ENCODE measurements at places on chromosomes 2 and 18.
A peak's percentile ranks its signal among the peaks of the same experiment; 100 is the strongest.

GRCh38 chr2:159684796-159685195 is 27.5 kb upstream of the MARCHF7 start:
- DNase-seq = no peak

DNA sequence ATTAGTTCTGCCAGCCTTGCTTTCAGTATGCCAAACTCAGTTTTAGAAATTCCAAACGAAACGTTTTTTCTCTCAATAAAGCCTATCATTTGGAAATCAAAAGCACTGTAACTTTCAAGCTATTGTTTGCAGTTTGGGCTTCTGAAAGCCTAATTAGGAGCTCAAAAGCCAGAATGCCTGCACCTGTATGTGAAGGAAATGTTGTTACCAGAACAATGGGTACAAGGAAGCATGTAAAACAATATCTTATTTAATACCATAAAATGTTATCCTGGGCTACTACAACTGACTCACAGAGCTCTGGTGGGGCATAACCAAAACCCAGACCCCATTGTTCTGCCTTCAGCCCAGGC is 12.6 kb upstream of the GULP1 start:
- DNase-seq = no peak

DNA sequence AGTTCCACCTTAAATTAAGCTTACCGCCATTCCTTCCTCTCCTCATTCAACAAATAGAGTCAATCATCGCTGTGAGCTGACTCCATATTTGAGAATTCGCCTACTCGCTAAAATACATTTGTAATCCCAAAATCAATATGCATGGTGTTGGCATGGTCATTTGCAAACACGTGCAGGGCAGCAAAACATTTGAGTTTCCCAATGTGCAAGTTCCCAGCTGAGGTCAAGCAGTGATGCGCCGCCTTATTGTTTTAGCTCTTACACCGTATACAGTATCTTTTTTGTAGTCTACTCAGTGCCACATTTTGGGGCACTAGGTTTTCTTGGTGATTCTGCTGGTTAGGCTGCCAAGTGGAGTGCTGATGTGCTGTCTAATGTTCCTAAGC is 73.3 kb upstream of the MGAT4A start:
- no peak for DNase-seq

DNA sequence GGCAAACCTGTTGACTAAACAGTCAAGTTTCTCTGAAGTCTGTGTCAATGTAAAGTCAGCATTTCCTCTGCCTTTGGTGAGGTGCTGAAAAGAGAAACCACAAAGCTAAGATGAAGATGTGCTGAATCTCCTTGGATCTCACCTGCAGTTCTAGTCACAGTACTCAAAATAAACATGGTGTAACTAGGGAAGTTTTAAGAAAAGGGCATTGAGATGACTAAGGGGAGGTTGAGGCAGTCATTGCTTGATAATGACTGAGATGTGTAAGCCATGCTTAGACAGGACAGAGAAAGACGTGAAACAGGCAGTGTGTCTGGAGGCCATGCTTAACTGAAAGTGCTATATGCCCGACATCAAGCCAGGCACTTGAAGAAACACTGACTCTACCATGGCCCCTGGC is 1010.0 kb upstream of the CELF4 start:
- DNase-seq = peak; percentile 16

- no peak for DNase-seq
Measured at GRCh38 chr2:218999881-219000568, 6.8 kb upstream of the CRYBA2 start.

DNA sequence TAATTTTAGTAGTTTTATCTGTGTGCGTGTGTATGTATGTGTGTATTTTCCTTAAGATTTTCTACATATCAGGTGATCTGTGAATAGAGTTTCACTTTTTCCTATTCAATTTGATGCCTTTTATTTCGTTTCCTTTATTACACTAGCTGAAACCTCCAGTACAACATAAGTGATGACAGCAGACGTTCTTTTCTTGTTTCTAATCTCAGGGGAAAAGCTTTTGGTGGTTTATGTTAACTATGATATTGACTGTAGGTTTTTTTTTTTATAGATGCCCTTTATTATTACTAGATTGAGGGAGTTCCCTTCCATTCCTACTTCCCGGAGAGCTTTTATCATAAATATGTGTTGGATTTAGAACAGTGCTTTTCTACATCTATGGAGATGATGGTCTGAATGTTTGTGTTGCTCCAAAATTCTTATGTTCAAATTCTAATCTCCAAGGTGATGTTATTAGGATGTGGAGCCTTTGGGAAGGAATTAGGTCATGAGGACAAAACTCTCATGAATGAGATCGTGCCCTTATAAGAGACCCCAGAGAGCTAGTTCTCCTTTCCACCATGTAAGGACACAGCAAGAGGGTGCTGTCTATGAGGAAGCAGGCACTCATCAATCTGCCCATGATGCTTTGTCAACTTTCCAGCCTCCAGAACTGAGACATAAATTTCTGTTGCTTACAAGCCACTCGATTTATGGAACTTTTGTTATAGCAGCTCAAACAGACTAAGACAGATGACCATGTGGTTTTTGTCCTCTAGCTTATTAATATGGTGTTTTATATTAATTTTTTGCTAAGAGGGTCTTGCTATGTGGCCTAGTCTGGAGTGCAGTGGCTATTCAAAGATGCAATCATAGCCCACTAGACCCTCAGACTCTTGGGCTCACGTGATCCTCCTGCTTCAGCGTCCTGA is 5.9 kb upstream of the RHBDD1 start:
- no peak for DNase-seq

- no peak for DNase-seq
Measured at GRCh38 chr2:37532503-37532902, 138.9 kb downstream of the CDC42EP3 start.

DNA sequence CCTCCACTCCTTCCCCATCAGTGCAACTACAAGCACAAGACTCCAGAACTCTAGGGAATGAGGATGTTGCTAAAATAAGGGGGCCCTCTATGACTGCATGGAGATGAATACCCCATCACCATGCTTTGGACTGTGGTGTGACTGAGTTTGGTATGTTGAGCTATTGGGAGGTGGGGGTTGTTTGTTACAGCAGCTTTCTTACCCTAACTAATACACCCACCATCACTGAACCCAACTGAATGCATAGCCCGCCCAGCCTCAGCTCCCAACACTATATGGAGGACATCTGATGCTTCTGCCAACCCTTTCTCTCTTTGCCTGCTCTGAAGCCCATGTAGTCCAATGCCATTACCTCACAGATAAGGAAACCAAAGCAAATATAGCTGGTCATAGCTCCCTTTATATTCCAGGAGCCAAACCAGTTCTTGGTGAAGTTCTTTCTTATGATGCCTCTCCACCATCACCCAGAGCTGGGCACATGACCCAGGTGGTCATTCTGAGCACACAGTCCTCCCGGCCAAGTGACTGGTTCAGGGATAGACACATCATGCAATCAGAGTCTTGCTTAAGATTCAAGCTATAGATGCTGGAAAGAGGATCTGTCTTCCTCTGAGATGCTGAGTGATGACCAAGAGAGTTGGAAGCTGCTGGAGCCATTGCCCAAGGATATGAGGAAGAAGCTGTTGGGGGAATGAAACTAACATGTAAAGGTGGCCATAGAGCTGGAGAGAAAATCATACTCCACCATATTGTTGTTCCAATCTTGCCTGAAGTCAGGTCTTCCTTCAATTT is 155.6 kb upstream of the HAAO start:
- no peak for DNase-seq

GRCh38 chr2:72932045-72932740 is 14.9 kb downstream of the EMX1 start:
- DNase-seq = no peak

DNA sequence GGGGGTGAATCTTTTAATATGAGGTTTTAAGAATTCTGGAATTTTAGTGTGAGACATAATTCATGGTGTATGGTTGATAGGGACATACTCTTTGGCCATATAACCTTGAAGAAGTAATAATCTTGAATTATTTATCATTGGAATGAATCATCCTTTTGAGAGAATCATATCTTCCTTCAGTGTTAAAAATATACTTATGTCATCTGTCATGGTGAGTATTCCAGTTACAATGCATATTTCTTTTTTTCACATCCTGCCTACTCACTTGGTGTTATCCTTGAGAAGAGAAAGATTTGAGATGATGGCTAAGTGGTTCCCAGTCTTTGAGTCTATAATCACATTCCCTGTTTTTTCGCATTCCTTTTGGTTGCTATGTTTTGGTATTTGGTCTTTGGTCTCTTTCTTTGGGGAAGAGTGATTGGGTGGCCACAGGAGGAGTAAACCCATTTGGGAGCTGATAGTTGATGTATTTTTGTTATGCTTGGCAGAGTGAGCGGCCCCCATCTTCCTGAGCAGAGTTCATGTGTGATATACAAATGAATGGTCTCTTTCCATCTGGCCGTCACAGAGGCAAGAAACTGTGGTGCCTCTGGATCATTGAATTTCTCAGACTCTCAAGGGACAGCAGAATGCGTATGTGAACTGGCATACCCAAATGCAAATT is 21.6 kb downstream of the ASAP2 start:
- DNase-seq = no peak

- no peak for DNase-seq
Measured at GRCh38 chr2:86333378-86333777, 4.0 kb downstream of the REEP1 start.

GRCh38 chr2:111984213-111984604 is 70.9 kb upstream of the TMEM87B start:
- no peak for DNase-seq

GRCh38 chr2:213002383-213002782 is 149.0 kb downstream of the IKZF2 start:
- DNase-seq = no peak

DNA sequence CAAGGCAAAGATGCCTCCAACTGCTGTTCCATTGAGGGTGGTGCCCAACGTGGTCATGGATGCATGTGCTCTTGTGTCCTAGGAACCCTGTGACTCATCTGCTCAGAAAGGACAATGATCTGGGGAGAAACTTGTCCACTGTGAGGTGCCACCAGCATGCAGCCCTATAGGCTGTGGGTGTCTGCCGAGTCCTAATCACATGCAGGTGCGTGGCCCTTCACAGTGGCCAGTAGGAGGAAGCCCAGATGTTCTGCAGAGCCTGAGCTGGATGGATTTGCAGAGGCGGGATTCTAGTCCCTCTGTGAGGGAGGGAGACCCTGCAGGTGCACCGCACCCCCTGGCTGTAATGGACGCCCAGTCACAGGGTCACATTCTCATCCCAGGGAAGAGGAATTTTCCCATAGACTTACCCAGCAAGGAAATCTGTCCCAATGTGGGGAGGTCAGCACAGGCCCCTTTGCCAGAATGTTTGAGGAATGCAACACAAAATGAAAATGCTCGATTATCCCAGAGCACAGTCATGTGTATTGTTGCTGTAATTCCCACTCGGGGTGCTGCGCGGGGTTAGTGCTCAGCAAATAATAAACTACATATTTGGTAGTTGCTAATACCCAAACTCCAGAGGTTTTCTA is 13.9 kb downstream of the GDF7 start:
- no peak for DNase-seq

GRCh38 chr2:12803607-12804006 is 86.9 kb downstream of the TRIB2 start:
- no peak for DNase-seq

DNA sequence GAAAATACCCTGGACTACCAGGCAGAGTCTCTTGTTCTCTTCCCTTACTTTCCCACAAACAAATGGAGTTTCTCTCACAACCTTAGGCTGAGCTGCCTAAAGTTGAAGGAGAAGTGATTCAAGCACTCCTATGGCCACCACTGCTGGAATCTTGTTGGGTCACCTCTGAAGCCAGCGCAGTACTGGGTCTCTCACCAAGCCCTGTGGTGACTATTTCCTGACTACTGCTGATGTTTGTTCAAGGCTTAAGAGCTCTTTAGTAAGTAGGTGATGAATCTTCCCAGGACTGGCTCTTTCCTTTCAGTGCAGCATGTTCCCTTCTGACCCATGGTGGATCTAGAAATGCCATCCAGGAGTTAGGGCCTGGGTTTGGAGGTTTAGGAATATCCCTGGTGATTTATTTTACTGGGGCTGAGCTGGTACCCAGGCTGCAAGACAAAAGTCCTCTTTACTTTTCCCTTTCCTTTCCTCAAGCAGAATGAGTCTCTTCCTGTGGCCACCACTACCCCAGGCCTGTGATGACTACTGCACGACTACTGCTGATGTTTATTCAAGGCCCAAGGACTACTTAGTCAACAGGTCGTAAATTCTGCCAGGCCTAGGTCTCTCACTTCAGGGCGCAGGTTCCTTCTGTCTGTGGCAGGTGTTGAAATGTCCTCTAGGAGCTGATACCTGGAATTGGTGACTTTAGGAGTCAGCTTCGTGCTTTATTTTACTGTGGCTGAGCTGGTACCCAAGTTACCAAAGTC is 121.8 kb downstream of the SLC4A10 start:
- DNase-seq = no peak

DNA sequence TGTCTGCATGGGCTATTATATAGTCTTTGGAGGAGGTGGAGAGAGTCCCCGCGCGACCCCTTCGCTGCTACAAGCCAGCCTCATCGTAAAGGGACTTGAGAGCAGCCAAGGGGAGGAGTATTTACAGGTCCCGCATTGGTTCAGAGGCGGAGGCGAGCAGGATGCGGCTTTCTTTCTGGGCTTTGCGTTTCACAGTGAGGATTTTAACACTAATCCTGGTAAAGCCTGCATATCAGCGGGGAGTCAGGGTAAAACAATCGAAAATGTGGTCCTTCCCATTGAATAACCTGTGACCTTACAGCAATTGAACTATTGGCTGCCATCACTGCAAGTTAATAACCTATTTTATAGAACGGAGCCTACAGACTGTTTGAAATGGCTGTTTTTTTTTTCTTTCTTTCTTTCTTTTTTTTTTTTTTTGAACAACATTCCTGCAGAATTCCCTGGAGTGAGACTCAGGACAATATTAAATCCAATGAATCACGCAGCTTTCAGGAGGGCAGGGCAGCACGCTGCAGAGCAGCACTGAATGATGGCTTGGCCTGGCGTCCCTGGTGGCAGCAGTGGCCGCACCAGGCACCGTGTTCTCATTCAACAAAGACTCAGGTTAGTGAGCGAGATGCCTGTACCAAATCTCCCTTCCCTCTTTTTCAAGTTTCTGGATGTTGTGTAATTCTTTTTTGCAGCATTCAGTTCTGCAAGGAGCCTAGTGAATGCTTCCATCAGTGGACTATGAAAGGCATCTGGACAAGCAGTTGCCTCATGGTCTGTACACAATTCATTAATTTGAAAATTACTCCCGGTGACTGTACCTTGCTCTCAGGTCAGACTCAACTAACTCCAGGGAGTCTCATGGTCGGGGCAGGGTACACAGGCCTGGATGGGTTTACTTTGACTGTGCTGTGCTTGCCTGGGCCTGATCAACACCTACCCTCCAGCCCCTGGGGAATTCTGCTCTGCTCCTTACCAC is 19.8 kb downstream of the SMIM21 start:
- DNase-seq = no peak

DNA sequence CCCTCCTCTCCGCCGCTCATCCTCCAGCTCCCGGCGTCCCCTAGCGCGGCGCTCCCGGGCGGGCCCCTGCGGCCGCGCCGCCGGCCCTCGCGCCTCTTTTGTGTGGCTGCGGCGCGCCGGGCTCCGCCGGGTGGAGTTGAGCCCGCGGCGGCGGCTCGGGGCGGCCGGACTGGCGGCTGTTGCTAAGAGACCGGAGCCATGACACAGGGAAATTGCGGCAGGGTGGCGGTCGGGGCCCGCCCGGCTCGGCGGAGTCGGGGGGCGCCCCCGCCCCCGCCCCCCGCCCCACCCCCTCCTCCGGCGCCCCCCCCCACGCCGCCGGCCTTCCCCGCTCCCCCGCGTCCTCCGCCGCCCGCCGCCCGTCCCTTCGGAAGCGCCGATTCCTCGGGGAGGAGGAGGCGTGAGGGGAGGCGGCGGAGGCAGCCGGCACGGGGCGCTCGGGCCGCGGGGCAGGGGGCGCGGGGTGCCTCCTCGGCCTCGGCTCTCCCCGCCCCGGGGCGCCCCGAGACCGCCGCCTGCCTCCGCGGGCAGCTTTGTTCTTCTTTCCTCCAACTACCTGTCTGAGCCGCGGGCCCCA is at the start of gene TMEM200C:
Gene TMEM200C, minus strand, starts transcription at position 224 of the 577 bp plus-strand sequence. CDS start 3,459 bp downstream, outside the sequence.
- no peak for DNase-seq

- DNase-seq = no peak
Measured at GRCh38 chr2:46652514-46653170, 173.3 kb downstream of the TMEM247 start.
